ENCODE measurements at places on chromosomes 5 and 9.

- DNase-seq: no peak
Measured at GRCh38 chr5:40781843-40782409, 16.2 kb downstream of the PRKAA1 start.

DNA sequence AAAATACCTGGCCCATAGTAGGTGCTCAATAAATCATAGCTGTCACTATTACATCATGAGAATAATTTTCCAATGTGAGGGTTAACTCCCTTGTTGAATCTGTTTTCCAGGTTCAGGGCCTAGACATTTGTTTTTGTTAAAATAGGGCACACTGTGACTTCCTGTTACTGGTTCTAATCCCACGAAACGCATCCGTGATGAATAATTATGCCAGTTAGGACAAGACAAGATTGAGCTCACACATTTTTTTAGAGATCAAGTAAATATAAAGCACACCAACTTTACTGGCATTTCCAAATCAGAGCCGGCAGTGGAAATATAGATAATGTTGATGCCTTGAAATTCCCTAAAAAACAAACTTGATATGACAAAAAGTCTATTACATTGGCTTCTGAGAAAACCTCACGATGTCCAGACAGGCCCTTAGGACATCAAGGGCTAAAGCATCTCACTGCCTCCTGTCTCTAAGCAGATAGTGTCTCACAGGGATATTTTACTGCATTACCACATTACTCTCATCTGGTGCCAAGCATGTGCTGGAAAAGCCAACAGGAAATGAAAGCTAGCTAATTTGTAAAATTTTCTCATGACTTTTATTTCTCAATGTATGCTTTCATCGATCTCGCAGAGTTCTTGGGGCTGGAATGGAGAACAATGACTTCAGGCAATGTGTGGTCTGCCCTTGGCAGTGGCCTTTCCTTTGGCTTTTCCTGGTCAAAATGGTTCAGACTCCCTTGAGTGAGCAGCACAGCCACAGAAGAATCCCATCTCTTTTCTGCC, 414.3 kb upstream of the PAPPA start:
- no peak for DNase-seq

DNA sequence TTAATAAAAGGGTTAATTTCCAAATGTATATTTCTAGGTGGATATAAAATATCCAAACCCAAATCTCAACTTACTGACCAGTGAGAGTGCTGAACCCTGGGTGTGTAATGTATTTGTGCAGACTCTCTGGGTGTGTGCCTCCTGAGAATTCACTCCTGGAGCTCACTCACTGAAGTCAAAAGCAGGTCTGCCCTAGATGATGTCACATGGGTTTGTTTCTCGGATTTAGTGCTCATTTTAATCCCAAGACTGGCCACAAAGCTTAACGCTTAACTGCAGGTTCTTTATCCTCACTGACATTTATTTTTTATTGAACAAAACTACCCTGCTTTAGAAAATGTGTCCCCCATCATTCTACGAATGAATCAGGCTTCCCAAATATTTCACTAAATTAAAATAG, 179.4 kb downstream of the PPP2R2B start:
- DNase-seq: no peak

GRCh38 chr9:95018099-95018936, 291.8 kb downstream of the AOPEP start:
- DNase-seq: no peak

GRCh38 chr5:107919361-107919760, 248.6 kb upstream of the EFNA5 start:
- DNase-seq: no peak

GRCh38 chr9:91197232-91198181, 164.2 kb downstream of the AUH start:
- peak; percentile 63 for DNase-seq

GRCh38 chr5:164934561-164934960, 1429.1 kb downstream of the MAT2B start:
- DNase-seq: no peak

- DNase-seq: no peak
Measured at GRCh38 chr5:123690821-123691220, 178.8 kb downstream of the CSNK1G3 start.

- no peak for DNase-seq
Measured at GRCh38 chr9:122201641-122202040, 27.1 kb downstream of the LHX6 start.

DNA sequence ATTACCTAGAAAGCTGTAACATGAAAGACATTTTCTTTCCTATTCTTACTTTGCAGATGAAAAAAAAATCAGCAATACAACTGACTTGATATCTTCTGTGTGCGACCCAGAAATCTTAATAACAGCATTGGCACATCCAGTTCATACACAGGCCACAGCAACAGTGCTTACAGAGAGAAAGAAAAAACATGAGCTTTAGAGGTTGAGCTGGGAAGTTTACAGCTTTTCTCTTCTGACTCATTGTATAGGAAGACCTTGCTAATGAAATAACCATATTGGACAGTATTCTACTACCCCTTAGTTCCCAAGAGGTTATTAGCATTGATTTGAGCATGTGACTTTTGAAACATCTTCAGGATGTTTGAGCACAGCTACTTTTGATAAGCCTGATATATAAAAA, 1033.4 kb upstream of the DMAC1 start:
- no peak for DNase-seq

DNA sequence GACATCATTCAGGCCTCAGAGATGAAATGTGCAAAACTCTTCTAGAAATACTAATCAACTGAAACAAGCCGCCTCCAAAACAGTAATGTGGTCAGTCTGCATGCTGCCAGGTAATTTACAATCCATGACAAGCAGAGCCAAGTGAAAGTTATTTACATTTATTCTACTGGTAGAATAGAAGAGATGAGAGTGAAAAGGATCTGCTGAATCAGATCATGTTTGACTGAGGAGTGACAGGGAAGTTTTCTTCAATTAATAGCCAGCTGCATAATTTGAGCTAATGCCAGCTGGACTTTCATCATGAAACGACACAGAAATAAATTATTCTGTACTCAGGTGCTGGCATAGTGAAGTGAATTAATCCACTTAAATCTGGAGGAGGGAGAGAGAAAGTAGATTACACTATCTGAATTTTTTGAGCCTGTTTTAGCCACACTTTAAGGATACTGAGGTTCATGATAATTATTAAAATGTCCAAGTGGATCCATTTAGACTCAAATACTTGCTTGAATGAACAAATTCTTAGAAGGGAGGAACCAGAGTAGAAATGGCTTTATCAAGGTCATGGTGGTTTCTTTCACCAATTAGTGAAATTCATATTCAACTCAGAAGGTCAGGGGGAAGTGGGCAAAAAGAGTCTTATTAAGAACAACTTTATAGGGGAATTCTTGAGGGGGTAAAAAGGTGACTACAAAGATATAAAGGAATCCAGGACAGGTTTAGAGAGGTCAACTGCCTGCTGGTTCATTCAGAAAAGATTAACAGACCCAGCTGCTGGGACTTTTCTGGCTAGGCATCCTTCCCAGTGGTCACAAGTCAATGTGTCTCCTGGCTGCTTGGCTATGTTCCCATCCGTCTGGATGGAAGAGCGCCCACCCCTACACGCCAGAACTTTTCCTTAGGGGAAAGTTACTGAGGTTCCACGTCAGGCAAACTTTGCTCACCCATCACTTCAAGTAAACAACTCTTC, 350.4 kb downstream of the PDE4D start:
- peak; percentile 69 for DNase-seq

GRCh38 chr5:139021346-139021745, 146.2 kb upstream of the LRRTM2 start:
- no peak for DNase-seq

DNA sequence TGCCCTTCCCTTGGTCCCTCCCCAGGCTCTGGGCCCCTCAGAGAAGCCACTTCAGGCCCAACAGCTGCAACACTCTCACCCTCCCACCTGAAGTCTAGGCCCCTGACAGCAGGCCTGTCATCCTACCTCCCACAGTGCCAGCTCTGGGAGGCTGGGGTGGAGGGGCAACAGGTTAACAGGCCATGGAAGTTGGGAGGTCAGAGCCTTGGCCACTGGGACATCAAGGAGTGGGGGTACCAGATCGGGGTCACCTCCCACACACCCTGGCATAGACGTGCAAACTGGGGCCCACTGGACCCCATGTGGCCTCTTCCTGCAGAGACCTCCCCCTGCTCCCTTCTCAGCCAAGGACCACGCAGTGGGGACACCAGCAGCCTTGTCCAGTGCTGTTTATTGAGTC, 2.8 kb downstream of the SSNA1 start:
- no peak for DNase-seq

GRCh38 chr5:111310711-111311620, 86.8 kb downstream of the CAMK4 start:
- no peak for DNase-seq

DNA sequence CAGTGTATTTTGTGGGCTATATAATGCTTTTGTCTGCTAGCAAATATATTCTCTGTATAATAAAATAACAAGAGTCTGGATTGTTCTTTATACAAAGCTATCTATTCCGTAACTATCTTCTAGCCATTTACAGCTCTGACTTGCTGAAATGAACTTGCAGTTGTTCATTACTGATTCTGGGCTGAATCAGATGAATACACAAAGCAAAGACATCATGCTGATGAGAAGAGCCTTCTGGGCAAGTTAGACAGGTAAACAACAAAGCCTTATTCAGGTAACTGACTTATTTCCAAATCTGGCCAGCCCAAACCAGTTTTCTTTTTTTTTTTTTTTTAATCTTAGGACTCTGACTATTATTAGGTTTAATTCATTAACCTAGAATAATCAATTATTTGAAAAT, 255.5 kb downstream of the KIAA0825 start:
- no peak for DNase-seq

GRCh38 chr5:179241175-179241574, 104.1 kb downstream of the ADAMTS2 start:
- no peak for DNase-seq

GRCh38 chr9:123149067-123149466, 115.6 kb downstream of the GPR21 start:
- no peak for DNase-seq

DNA sequence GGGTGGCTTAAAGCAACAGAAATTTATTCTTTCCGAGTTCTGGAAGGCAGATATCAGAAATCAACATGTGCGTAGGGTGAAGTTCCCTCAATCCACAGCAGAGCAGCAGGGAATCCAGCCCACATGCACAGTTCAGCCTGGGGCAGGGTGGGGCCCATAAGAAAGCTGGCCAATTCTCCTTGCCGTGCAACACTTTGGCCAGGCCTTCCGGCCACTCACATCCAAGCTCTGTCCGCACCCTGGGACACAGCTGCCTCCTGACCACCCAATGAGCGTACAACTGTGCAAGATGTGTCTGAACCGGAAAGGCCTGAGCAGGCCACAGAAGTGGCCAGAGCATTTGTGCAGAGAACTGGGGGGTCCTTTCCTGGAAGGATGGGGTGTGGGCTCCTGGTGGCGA, 274.9 kb downstream of the GADD45G start:
- DNase-seq: no peak

DNA sequence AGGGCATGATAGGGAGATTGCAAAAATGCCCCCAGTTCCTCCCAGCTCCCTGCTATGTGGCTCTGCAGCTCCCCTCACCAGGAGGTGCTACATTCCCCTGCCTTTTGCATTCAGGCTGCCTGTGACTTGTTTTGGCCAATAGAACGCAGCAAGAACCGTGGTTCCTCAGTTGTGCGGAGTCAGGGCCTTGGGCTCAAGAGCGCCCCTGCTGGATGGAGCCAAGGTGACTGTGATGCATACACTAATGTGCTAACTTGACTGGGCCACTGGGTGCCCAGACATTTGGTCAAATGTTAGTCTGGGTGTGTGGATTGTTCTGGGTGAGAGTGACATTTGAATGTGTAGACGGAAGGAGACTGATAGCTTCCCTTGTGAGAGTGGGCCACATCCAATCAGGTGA, 123.3 kb upstream of the MVB12B start:
- no peak for DNase-seq

DNA sequence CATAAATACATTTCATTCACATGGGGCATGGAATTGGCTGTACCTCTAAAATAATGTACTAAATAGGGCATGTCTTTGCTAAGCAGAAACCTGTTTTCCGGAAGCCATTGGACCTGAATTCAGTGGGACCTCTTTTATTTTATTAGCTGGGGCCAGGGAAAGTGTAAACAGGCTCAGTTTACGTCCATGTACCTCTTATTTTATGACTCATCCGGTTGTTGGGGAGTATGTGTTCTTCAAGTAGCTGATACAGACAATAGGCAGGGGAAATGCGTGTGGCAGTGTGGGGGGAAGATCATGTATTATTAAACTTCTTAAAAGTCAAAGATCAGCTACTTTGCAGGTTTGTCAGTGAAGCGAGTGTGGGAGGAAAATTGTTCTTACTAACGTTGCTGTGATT, 1.4 kb upstream of the GDNF start:
- DNase-seq: no peak

- DNase-seq: no peak
Measured at GRCh38 chr9:126723807-126724172, 81.0 kb upstream of the ZBTB43 start.

GRCh38 chr5:126508962-126509279, 85.7 kb downstream of the GRAMD2B start:
- DNase-seq: no peak

- DNase-seq: no peak
Measured at GRCh38 chr5:149792540-149793255, 62.6 kb downstream of the PPARGC1B start.

DNA sequence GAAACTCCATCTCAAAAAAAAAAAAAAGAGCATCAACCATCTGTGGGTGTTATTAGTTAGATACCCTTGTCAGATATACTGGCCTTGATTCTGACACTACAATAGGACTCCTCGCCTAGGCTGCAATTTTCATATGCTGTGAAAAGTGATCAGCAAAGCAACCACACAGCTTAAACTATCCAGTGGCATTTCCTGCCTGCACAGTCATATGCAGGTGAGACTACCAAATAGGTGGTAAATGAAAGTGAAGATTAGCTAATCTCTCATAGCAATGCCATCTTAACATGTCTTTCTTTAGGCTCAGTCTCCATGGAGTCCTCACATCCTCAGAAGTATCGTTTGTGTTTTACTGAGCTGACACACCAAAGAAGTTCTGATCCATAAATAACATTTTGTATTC, 40.8 kb downstream of the GRAMD2B start:
- DNase-seq: no peak

DNA sequence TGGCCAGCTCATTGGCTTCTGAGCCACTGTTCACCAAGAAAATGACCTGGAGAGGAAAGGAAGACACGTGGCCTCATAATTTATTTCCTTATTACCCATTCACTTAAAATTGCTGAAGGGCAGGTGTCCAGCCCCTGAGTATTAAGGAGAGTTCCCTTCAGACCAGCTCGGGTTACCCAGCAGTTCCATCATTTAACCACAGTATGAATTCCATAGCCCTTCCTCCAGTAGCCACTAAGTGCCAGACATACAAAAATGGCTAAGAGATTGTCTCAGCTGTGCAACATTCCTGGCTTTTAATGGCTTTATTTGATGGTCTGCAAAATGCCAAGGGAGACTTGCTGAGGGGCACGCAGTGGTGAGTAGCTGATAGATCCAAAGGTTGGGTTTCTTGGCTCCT, 12.5 kb downstream of the AGXT2 start:
- no peak for DNase-seq

Data from globus pallidus (tissue), 1 donor.